ENCODE measurements at places on chromosomes 6 and 20.

DNA sequence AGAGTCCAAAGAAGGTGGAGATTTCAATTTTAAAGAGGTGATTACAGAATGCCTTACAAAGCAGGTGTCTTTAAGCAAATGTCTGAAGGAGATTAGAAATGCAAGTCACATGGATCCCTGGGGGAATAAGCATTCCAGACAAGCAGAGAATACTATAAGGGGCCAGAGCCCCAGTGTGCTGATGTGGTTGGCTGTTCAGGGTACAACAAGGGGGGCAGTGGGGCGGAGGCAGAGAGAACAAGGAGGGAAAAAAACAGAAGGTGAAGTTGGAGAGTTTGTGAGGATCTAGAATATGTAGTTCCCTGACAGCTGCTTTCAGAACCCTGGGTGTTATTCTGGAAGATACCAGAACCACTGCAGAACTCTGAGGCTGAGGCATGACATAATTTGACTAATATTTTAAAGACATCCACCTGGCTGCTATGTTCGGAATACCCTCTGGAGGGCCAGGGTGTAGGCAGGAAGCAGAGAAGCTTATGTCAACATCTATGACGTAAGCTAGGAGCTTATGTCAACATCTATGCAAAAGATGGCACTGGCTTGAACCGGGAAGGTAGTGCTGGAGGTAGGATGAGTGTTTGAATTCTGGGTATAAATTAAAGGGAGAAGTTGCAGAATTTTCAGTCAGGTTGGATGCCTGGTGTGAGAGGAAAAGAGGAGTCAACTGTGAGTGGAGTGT, 276.3 kb upstream of the AGPAT4 start:
- peak; percentile 51 for DNase-seq

GRCh38 chr6:30960907-30961673, 20.3 kb downstream of the MUCL3 start:
- no peak for DNase-seq

GRCh38 chr6:15474196-15474595, 188.6 kb downstream of the DTNBP1 start:
- DNase-seq: peak; percentile 39

- DNase-seq: no peak
These were observed 215.7 kb downstream of the CDC5L start for GRCh38 chr6:44603044-44603686.

DNA sequence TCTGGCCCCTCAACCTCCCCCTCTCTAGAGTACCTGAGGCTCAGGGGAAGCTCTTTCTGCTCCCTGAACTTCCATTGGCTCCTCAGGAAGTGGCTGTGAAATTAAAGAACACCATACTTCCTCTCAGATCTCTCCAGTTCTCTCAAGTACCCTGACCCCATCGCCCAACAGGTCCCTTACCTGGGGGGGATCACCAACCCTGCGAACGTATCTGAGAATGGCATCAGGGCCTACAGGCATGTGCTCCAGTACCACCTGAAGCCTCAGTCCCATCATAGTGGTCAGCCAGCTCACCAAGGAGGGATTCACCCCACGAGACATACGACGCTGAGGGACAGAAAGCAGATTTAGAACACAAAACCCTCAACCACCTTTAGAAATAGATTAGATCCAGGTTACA, 11.8 kb downstream of the BAG6 start:
- DNase-seq: no peak

- DNase-seq: no peak
These were observed 104.4 kb downstream of the SMOC2 start for GRCh38 chr6:168545428-168545827.

DNA sequence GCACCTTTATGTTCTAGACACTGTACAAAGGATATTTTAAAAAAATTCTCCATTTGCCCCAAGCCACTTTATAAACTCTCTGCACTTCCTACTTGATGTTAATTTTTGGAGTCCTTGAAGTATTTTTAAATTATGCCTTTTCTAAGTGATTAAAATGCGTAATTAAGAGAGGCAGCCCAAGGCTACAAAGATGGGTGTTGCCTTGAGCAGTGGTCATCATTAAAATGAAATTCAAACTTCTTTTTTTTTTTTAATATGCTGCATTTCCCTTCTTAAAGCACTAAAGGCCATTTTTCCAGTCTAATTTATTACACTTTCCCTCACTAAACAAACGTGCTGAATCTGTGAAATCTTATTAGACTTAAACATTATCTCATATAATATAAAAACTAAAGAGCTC, 102.4 kb downstream of the IMPG1 start:
- no peak for DNase-seq

All from MCF 10A (cell line).